ENCODE measurements at places on chromosomes 1 and 21.

DNA sequence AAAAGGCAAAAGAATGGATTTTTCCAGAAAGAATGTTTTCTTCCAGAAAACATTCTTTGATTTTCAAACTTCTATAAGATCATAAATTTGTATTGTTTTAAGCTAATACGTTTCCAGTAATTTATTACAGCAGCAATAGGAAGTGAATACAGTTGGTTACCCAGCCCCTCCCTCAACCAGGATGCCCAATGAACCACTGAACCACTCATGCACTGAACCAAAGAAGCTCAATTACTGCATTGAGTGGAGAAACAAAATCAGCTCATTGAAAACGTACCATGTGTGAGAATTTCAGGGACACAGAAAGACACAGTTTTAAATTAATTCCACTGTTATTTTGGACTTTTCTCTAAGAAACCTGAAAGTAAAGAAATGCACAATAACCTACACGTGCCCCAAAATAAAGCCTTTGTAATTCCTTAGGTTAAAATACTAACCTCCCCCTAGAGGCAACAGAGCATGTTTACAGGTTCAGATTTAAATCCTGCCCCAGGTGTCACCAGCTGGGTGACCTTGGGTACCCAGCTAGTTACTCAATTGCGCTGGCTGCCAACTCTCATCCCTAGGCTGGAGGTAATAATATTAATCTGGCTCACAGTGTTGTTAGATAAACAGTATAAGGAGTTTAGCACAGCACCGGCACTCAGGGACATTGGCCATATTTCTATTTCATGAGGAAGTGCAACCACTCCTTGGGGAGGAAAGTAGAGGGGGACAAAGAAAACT is 111.7 kb downstream of the NMNAT2 start:
- DNase-seq, result no peak

GRCh38 chr1:186308264-186309060 is 66.6 kb downstream of the TPR start:
- DNase-seq, result no peak

DNA sequence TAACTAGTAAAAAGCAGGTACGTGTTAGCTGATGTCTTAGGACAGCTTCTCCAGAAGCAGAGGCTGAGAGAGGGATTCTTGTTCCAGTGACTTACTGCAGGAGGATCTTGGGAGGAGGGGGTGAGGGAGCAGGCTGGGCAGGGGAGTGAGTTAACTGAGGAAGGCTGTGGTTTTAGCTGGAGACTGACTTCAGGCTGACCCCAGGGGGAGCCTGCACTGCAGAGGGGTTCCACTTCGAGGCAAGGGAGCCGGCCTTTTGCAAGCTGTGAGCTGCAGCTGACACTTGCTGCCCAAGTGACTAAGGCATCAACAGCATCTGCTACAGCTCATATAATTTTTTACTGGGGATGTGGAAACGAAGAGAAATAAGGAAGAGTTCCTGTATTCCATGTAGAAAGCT is 50.4 kb upstream of the SOD1 start:
- no peak for DNase-seq

DNA sequence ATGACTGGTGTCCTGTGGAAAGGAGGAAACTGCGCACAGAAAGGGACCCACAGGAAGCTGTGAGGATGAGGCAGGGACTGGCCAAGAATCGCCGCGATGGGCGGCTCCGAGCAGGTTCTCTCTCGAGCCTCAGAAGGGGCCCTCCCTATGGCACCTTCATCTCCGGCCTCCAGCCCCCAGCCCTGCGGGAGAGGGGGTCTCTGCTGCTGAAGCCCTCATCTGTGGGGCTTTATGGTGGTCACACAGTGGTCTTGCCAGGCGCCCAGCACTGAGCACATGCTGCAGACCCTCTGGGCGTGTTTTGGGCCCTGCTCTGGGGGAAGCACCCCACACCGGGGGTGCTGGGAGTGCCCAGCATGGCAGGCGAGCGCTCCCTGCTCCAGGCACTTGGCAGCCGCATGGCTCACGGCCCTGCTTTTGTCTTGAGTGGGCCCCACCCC is 86.6 kb upstream of the ACTRT2 start:
- DNase-seq, result peak; percentile 84
